ENCODE measurements at places on chromosomes 2 and 18.

GRCh38 chr2:20170704-20171250 lies 54.2 kb downstream of the SDC1 start:
- no peak for DNase-seq

DNA sequence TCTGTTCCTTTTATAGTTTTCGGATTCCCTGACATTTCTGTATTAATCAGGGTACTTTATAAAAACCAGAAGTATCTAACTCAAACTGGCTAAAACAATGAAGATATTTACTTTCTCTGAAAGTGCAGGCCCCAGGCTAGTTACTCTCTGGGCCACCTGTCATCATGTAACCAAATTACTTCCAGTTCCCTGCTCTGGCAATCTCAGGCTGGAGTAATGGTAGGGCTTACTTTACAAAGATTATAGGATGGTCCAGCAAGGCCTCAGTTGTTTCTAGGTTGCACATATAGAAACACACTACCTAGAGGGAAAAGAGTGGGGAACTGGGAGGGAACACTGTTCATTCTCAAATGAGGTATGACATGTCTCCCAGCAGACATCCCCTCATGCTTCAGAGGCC lies 74.8 kb downstream of the CHST9 start:
- DNase-seq = no peak

DNA sequence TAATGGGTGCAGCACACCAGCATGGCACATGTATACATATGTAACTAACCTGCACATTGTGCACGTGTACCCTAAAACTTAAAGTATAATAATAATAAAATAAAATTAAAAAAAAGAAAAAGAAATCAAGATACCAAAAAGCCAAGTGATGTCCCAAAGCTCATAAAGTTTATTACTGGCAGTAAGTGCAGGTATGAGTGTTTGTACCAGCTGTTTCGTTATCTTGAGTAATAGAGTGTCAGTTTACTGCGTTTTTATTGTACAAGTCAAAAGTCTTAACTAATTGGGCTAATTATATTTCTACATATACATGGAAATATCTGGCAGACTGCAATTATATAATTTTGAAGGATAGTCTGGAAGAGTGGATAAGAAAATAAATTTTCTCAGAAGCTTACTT lies 41.8 kb downstream of the MFSD6 start:
- no peak for DNase-seq

- DNase-seq = no peak
Observed at GRCh38 chr18:4586731-4587130, 131.6 kb upstream of the DLGAP1 start.

DNA sequence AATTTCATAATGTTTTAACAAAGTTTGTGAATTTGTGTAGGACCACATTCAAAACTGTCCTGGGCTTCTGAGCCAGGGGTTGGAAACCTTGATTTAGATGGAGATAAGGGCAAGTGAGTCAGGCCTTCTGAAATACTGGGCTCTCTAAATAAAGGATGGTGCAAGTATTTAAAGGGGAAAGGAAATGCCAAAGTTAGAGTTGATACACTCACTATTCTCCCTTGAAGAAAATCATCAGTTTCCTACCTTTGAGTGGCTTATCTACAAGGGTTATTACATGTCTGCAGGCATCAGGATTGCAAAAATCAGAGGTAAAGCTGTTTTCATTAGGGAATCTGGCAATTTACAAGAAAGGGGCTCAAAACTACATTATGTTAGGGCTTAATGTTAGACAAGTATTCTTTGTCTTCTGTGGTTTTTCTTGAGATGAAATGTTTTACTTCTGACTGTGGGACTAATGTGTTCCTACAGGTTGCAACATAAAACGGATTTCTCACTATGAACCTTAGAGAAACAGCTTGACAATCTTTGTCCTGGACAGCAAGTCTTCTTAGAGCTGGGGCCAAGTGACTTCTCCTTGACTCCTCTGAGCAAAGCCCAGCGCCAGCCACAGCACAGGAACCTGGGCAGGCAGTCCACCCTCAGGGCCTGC lies 31.1 kb downstream of the RNU4ATAC start:
- DNase-seq = no peak

DNA sequence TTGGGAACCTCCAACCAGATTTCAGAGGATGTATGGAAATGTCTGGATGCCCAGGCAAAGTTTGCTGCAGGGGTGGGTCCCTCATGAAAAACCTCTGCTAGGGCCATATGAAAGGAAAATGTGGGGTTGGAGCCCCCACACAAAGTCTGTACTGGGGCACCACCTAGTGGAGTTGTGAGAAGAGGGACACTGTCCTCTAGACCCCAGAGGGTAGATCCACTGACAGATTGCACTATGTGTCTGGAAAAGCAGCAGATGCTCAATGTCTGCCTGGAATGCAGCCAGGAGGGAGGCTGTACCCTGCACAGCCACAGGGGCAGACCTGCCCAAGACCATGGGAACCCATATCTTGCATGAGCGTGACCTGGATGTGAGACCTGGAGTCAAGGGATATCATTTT lies 573.7 kb upstream of the NXPH2 start:
- no peak for DNase-seq

- no peak for DNase-seq
Observed at GRCh38 chr2:15555760-15556193, 5.4 kb downstream of the NBAS start.

DNA sequence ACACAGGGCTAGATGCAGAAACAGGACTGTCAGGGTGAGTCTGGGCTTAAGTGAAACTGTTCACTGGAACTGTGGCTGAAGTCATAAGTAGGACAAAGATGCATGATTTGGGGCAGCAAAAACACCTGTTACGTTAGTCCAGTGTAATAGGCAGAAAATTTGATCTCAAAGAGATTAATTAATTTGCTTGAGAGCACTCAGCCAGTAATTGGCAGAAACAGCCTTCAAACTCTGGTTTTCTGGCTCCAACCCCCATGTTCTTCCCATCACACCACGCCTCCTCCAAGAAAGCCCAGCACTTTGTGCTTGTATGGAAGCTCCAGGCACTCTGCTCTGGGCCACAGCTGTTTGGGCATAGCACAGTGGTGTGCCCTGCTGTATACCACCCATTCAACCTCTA lies 54.0 kb downstream of the CNTNAP5 start:
- DNase-seq = no peak
